Esophagus muscularis mucosa (tissue), 4 donors: ENCODE measurements at places on chromosomes 12 and 14. TPM values are rescaled to one million over a fixed set of nuclear protein-coding genes. Genes with fewer than 3 reads are reported as not detected.

Gene ASCL1
- total RNA-seq: not detected

Gene CMA1
- total RNA-seq: 8.0 TPM

Gene ACTR10
- 68.1 TPM for total RNA-seq

DNA sequence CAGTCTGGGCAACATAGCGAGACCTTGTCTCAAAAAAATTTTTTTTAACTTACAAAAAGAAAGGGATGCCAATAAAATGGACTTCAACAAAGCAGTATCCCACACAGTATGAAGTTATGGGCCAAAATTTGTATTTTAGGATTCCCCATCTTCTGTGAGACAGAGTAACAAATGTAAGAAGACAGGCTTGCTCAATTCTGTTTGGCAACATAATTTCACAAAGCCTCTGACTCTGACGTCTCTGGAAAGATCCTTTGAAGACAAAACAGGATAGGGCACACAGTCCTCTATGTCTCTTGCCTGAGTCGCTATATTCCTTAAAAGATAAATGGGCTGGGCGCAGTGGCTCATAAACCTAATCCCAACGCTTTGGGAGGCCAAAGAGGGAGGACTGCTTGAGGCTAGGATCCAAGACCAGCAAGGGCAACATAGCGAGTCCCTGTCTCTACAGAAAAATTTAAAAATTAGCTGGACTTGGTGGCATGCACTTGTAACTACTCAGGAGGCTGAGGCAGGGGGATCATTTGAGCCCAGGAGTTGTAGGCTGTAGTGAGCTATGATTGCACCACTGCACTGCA lies 1.1 kb upstream of the HOMEZ start:
- H3K27me3 ChIP-seq: no peaks in the 10 kb centered on the region
- H3K4me1 ChIP-seq: peaks cover 22% of the 10 kb centered on the region
- no peaks in the 10 kb centered on the region for H3K36me3 ChIP-seq

GRCh38 chr14:59032826-59033225 lies 155.6 kb upstream of the DAAM1 start:
- DNase-seq: no peak
- H3K4me3 ChIP-seq: no peak overlapping the region
- H3K4me1 ChIP-seq: peaks cover 7% of the 10 kb centered on the region
- no peaks in the 10 kb centered on the region for H3K36me3 ChIP-seq
- no peak overlapping the region for H3K27ac ChIP-seq
